A549 treated with CpdA at 1 μM for 4 hours (cell line): ENCODE measurements at places on chromosomes 6 and 20. TPM values are rescaled to one million over a fixed set of nuclear protein-coding genes. Genes with fewer than 3 reads are reported as not detected.

Gene ZSCAN12
- total RNA-seq = 1.1 to 2.5 TPM (median 1.5 TPM) in 5 replicates

Gene LCA5
- 0.58 to 1.5 TPM (median 0.90 TPM) in 5 replicates for total RNA-seq

Gene ZNF343
- total RNA-seq = 13.0 to 15.1 TPM (median 14.1 TPM) in 5 replicates

Gene NHSL1
- total RNA-seq = 2.7 to 4.4 TPM (median 4.0 TPM) in 5 replicates

Gene TNFRSF6B
- 0.47 to 1.2 TPM (median 0.85 TPM) in 5 replicates for total RNA-seq

Gene NCOA5
- total RNA-seq = 19.9 to 25.0 TPM (median 23.0 TPM) in 5 replicates

Gene GSTA3
- total RNA-seq = not detected in 5 replicates

Gene SLC22A1
- total RNA-seq = 1.7 to 3.5 TPM (median 2.8 TPM) in 5 replicates

Gene HMGCLL1
- total RNA-seq = 0.08 to 0.22 TPM (median 0.16 TPM) in 5 replicates

Gene TFAP2C
- 12.8 to 17.1 TPM (median 15.8 TPM) in 5 replicates for total RNA-seq

Gene PNLDC1
- total RNA-seq = 0.11 TPM in 1 of 5 replicates, not detected in the others

Gene OLIG3
- not detected in 5 replicates for total RNA-seq

Gene KCNQ5
- 1.7 to 3.4 TPM (median 1.9 TPM) in 5 replicates for total RNA-seq

Gene PAK5
- not detected in 5 replicates for total RNA-seq

Gene HLA-DRA
- not detected in 5 replicates for total RNA-seq

Gene WFDC10B
- total RNA-seq = not detected in 5 replicates

Gene SLC2A10
- total RNA-seq = not detected in 5 replicates

Gene TUBE1
- 5.7 to 8.5 TPM (median 5.9 TPM) in 5 replicates for total RNA-seq

Gene OR2J3
- not detected in 5 replicates for total RNA-seq

Gene KIAA1586
- 3.9 to 5.1 TPM (median 4.7 TPM) in 5 replicates for total RNA-seq

Gene CCM2L
- total RNA-seq = 0.42 to 0.92 TPM (median 0.50 TPM) in 5 replicates

Gene DXO
- 9.7 to 13.2 TPM (median 11.9 TPM) in 5 replicates for total RNA-seq

Gene HECA
- total RNA-seq = 1.3 to 2.3 TPM (median 1.9 TPM) in 5 replicates

Gene CCR6
- 0.05 TPM in 1 of 5 replicates, not detected in the others for total RNA-seq

Gene TMC2
- total RNA-seq = not detected in 5 replicates

Gene PTPRK
- 13.9 to 18.9 TPM (median 16.6 TPM) in 5 replicates for total RNA-seq

Gene COL9A1
- 0.07 to 0.09 TPM in 2 of 5 replicates, not detected in the others for total RNA-seq

Gene CUL7
- total RNA-seq = 6.1 to 8.5 TPM (median 7.2 TPM) in 5 replicates

Gene PNPLA1
- 0.05 TPM in 1 of 5 replicates, not detected in the others for total RNA-seq

Gene GLYATL3
- not detected in 5 replicates for total RNA-seq

Gene BPIFB1
- 0.07 to 0.15 TPM (median 0.14 TPM) in 3 of 5 replicates, not detected in the others for total RNA-seq

Gene SALL4
- total RNA-seq = 1.3 to 2.3 TPM (median 1.8 TPM) in 5 replicates

Gene CRISP1
- not detected in 5 replicates for total RNA-seq

Gene SLC17A1
- total RNA-seq = 0.05 TPM in 1 of 5 replicates, not detected in the others

Gene METTL24
- total RNA-seq = not detected in 5 replicates

Gene CCN5
- total RNA-seq = 23.9 to 36.6 TPM (median 26.9 TPM) in 5 replicates

Gene NFKBIE
- total RNA-seq = 11.8 to 16.4 TPM (median 14.8 TPM) in 5 replicates

Gene FOXA2
- 12.1 to 20.9 TPM (median 18.2 TPM) in 5 replicates for total RNA-seq

Gene ANKRD66
- total RNA-seq = not detected in 5 replicates

Gene SAMD3
- not detected in 5 replicates for total RNA-seq

Gene ITPR3
- 32.8 to 46.5 TPM (median 37.0 TPM) in 5 replicates for total RNA-seq

Gene IRAK1BP1
- 0.61 to 0.76 TPM (median 0.71 TPM) in 5 replicates for total RNA-seq

Gene MUC22
- total RNA-seq = 0.01 to 0.05 TPM (median 0.03 TPM) in 4 of 5 replicates, not detected in the other

Gene TNXB
- 0.42 to 0.92 TPM (median 0.67 TPM) in 5 replicates for total RNA-seq

Gene PRND
- total RNA-seq = not detected in 5 replicates

Gene DAAM2
- 0.01 to 0.06 TPM in 2 of 5 replicates, not detected in the others for total RNA-seq

Gene CDKN1A
- 169 to 245 TPM (median 203 TPM) in 5 replicates for total RNA-seq
